CD8-positive, alpha-beta memory T cell (primary cell): ENCODE measurements at places on chromosomes 3 and 15.

GRCh38 chr3:184474897-184475296 is 86.7 kb upstream of the EPHB3 start:
- DNase-seq: no peak

- DNase-seq: no peak
These were observed 102.4 kb downstream of the DNAJB8 start for GRCh38 chr3:128364291-128364690.

GRCh38 chr3:11969986-11970385 is 34.2 kb upstream of the SYN2 start:
- no peak for DNase-seq

DNA sequence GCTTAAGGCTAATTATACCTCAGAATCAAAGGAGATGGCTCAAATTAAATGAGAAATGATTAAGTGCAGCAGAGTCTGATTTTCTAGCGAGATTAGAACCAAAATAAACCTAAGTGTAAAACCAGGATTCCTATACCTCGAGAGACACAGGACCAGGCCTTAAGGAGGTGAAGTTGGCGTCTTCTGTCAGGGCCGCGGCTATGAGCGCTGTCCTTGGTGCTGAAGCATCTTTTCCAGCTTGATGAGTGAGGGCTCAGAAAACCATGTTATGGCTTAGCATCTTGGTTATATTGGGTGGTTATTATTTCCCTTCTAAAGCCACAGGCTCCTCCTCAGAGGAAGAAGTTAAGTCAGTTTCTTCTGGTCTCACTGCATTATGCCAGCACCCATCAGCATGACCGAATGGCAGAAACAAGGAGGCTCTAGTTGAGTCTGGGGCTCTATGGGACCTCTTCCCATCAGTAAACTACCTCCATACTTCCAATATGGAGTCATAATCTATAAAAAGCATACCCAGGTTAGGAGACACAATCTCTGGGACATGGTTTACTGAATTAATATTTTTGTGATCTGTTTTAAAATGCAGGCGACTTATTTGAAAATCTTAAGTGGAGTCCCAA is 120.1 kb upstream of the NMNAT3 start:
- DNase-seq: no peak

DNA sequence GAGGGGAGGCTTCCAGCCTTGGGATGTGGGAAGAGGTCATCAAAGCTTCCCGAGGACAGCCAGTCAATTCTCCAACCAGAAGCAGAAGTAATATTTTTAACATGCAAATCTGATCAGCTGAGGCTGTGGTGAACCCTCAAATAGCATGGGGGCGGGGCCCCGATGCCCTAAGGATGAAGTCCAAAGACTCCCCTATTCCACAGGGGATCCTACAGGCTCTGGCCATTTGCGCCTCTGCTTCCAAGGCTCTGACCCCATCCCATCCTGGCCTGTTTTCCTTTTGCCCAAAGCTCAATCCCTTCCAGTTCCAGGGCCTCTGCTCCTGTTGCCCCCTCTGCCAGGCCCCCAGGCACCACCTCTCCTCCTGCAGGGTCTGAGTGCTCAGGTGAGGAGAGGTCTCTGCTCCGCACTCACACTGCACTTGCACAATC is 6.7 kb upstream of the CSK start:
- DNase-seq: no peak

- DNase-seq: no peak
These were observed 19.6 kb upstream of the OR5K4 start for GRCh38 chr3:98333989-98334606.

DNA sequence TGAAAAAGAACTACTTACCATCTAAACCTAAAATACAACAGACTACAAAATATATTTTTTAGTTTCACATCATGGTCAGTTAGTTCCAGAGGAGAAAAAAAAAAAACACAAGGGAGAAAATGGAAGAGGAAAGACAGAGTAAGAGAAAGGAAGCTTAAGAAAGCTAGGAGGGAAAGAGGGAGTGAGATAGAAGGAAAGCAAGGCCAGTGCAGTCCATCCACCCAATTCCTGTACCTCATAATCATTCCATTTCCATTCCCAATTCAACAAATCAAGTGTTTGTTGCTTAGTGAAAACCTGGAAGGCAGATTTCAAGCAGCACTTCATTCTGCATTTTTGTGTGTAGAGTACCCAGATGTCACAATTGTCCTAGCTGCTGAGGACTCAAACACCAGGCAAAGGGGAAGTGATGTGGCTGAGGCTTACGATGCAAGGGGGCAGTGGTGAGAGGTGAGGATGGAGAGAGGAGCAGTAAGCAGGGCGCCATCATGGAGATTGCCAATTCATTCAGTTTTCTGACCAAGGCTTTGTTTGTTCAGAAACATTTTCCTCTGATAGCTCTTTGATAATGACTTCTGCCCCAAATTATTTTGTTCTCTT is 83.6 kb upstream of the GSK3B start:
- no peak for DNase-seq

GRCh38 chr3:161264852-161265251 is 43.7 kb downstream of the NMD3 start:
- DNase-seq: no peak

DNA sequence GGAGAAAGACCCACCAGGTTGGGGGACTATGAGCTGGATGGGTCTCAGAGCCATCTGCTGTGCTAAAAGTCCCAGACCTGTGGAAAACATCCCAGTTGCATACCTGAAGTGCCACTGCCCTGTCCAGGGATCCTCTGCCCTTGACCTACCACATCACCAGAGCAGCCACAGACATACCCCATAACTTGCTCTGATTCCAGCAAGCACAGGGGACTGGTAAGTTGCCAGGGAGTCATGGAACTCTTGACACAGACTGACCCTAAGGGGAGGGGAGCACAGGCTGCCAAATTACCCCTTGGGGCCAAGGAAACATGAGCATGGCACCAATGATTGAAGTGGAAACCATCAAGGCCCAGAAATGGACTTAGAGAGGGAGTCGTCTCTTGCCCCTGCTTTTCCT is 1335.1 kb upstream of the ALCAM start:
- DNase-seq: no peak

GRCh38 chr3:132900481-132900880 is 137.7 kb upstream of the TMEM108 start:
- DNase-seq: no peak

GRCh38 chr3:172343979-172344378 is 104.3 kb downstream of the GHSR start:
- no peak for DNase-seq

GRCh38 chr3:5144316-5144994 is 22.4 kb downstream of the ARL8B start:
- no peak for DNase-seq

GRCh38 chr15:98751767-98752166 is 103.4 kb downstream of the IGF1R start:
- DNase-seq: no peak

DNA sequence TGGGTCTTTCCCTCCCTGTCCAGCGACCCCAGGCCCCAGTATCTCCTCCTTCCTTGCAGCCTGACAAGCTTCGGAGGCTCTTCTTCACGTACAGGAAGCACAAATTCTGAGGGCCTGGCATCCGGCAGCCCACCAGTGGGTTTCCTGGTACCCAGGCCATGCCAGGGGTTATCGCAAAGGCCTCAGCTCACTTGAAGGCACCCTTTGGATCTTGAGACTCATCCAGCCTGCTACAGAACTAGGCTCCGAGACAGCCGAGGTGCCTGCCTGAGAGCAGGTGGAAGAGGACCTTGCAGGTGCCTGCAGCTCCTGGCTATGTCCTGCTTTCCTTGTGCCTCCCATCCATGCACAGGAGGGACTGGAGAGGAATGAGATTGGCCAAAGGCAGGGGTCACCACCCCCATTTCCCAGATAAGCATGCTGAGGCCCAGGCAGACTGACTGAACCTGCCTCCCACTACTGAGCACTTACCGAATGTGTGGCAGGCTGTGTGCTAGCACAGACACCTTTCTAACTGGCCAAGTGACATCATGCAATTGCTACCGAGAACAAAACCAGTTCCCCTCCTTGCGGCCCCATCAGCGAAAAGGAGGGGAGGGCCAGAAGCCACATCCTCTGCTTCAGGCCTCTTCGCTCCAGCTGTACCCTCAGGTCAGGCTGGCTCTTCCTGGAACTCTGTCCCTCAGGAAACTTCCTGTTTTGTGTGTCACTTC is 11.2 kb downstream of the SH2D7 start:
- peak; percentile 60 for DNase-seq

DNA sequence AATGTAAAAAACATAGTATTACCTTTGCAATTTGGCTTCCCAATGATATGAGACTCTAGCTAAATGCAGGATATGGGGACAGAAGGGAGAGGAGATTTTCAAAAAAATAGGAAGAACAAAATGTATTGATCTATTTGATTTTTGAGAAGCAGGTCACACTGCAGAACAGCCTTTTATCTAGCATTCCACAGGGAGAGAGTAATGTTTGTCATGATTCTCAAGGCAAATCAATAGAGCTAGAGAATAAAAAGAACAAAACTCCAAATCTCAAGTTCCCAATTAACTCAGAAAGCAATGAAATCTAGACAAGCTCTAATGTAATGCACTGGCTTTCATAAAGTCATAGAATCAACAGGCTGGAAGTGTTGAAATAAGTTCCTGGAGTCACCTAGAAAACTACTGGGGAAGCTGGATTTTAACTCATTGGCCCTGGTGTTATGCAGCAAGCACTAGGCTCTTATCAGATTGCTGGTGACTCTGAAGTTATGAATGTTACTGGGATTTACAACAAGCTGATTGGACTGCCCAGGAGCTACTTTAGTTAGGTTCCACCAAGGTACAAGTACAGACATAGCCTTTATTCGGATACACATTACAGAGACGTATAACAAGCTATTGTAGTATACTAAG is 442.8 kb downstream of the FGF12 start:
- DNase-seq: no peak

DNA sequence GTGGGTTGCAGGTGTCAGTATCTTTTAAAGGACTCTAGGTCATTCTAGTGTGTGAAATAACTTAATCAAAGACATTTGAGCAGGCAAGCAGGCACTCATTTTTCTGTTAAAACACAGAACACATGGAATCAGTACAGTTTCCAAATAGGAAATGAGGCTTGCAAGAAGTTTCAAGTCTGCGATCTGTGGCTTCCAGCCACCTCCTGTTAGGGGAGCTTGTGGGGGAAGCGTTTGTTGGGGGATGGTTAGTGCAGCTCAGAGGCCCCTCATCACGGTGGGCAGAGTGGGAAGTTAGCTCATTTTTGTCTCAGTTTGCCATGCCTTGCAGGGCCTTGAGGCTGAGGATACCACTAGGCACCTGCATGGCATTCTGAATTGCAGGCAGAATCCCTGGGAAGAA is 59.9 kb downstream of the SLC6A11 start:
- no peak for DNase-seq

DNA sequence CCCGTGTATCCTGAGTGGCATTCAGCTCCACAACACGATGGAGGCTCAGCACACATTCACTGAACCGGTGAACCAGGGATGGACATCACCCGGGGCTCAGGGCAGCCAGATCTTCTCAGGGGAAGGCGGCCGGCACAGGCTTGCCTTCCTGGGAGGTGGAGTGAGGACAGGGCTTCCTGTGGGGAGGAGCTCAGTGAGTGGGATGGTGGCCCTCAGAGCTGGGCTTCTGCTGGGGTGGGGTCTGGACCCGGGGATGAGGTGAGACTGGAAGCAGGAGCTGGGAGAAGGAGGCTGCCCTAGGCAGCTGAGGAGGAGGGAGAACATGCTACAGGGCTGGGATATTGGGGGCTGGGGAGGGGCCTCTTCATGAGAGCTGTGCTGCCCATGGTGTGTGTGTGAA is 58.5 kb upstream of the PRR23E start:
- no peak for DNase-seq

- no peak for DNase-seq
These were observed 85.5 kb upstream of the XXYLT1 start for GRCh38 chr3:195356151-195357086.

- no peak for DNase-seq
These were observed 116.8 kb downstream of the GALK2 start for GRCh38 chr15:49286649-49287404.

DNA sequence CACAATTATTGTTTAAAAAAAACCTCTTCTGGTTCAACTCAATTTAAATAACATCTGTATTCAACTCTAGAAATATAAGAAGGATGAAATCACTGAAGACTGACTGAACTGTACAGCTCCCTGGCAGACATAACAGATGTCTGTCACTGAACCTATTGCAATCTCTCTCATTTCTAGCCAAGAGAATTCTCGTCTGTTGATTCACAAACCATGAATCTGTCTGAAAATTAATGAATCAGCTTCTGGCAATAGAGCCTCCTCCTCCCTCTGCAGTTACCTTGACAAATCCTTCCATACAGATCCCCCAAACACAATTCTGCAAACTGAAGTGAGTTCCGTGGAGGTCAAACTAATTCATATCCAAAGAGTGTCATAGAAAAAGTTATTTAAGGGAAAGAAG is 561.4 kb downstream of the PYDC2 start:
- no peak for DNase-seq

- DNase-seq: no peak
These were observed 2.3 kb upstream of the GRM2 start for GRCh38 chr3:51704511-51704950.

DNA sequence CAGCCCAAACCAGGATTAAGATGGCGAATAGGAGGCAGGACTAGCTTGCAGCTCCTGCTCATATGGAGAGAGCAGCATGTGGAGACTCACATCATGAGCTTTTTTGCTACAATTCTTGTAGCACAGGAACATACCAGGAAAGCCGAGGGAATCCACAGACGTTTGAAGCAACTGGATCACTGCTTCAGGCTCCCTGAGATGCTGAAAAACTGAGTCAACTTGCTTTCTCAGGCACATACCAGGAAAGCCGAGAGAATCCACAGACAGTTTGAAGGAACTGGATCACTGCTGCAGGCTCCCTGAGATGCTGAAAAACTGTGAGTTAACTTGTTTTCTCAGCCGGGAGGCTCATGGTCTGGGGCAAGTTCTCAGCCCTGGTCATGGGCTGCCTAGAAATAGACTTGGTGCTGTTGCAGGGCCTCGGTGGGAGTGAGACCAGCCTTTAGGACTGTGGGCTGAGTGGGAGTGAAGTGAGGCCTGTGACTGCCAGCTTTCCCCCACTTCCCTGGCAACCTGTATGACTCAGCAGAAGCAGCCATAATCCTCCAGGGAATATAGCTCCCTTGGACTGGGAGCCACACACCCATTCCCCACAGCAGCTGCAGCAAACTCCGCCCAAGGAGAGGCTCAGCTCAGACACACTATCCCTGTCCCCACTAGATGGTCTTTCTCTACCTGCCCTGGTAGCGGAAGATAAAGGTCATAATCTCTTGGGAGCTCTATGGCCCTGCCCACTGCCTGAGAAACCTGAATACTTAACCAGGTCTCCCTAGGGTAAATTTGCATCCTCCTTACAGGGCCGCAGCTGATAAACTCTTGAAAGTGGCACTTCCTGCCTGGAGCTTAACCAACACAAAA is 51.9 kb upstream of the PFN2 start:
- DNase-seq: no peak

DNA sequence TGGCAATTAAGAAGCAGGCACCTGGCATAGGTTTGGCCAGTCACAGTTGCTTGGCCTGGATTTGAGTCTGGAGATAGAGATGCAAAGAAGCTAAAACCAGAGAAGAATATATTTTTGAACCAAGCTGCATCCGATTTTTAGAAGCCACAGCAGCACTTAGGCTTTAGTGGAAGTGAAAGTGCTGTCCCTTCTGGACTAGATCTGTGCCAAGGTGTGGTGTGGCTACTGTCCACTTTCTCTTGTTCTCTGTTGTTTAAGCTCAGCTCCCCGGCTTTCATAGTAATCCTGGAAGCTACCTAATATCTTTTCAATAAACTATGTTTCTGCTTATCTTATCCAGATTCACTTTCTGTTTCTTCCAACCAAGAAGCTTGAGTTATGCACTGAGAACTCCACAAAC is 183.4 kb upstream of the THRB start:
- no peak for DNase-seq

- DNase-seq: no peak
These were observed 20.9 kb downstream of the NEK11 start for GRCh38 chr3:131047582-131047981.
